Right cardiac atrium (tissue), 5 donors: ENCODE measurements at places on chromosomes 13 and 19. TPM values are rescaled to one million over a fixed set of nuclear protein-coding genes. Genes with fewer than 3 reads are reported as not detected.

Gene MEDAG
- 9.3 TPM for total RNA-seq

Gene SLC8A2
- 0.09 TPM for total RNA-seq

Gene ING1
- 6.2 TPM for total RNA-seq

Gene CABP5
- not detected for total RNA-seq

Gene TSSK6
- 0.91 TPM for total RNA-seq

Gene HNRNPL
- 206 TPM for total RNA-seq

Gene MYO16
- 2.1 TPM for total RNA-seq

Gene ZNF723
- total RNA-seq = not detected

Gene FXYD1
- 441 TPM for total RNA-seq

Gene SMIM44
- not detected for total RNA-seq

Gene BCL3
- 14.9 TPM for total RNA-seq

Gene ZNF296
- total RNA-seq = 0.35 TPM

Gene SERPINE3
- total RNA-seq = not detected

Gene FFAR1
- not detected for total RNA-seq

Gene TIMM13
- 73.9 TPM for total RNA-seq

Gene DLL3
- total RNA-seq = not detected

Gene CRX
- not detected for total RNA-seq

Gene MBD3L2
- not detected for total RNA-seq

Gene DCLK1
- 18.0 TPM for total RNA-seq

Gene ARL11
- total RNA-seq = 0.33 TPM

Gene C19orf67
- not detected for total RNA-seq

Gene MISP
- not detected for total RNA-seq

Gene KCNK6
- 3.0 TPM for total RNA-seq

Gene FBN3
- not detected for total RNA-seq

Gene LPAR6
- total RNA-seq = 15.3 TPM

Gene FFAR2
- 0.63 TPM for total RNA-seq

Gene LILRA1
- total RNA-seq = 1.2 TPM

Gene PIN1
- total RNA-seq = 87.8 TPM
